ENCODE measurements at places on chromosomes 11 and 22.

DNA sequence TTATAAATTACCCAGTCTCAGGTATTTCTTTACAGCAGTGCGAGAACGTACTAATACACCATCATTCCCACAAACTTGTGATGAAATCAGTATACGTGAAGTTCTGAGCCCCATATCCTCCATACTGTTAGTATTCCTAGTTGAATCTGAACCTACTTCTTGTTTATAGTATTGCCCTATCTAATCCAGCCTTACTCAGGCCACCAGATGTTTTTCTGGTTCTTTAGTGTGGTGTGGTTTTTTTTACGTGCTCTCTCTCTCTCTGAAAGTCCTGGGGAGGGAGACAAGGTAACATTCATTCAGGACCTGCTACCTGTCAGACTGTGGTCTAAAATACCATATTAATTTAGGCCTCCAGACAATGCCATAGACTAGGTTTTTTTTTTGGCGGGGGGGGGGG, 47.6 kb upstream of the TEAD1 start:
- H3K4me1 ChIP-seq = no peaks in the 10 kb centered on the region
- H3K27ac ChIP-seq = no peak overlapping the region
- no peak for DNase-seq
- no peaks in the 10 kb centered on the region for H3K36me3 ChIP-seq
- H3K4me3 ChIP-seq = no peak overlapping the region

- no peaks in the 10 kb centered on the region for H3K27me3 ChIP-seq
- no peak overlapping the region for H3K27ac ChIP-seq
- H3K36me3 ChIP-seq = no peaks in the 10 kb centered on the region
- H3K4me3 ChIP-seq = no peak overlapping the region
- no peaks in the 10 kb centered on the region for H3K4me1 ChIP-seq
- DNase-seq = no peak
Measured at GRCh38 chr22:36081023-36081431, 52.4 kb upstream of the RBFOX2 start.

- no peak for DNase-seq
- no peaks in the 10 kb centered on the region for H3K36me3 ChIP-seq
- no peaks in the 10 kb centered on the region for H3K4me1 ChIP-seq
- H3K4me3 ChIP-seq = no peak overlapping the region
- H3K27me3 ChIP-seq = no peaks in the 10 kb centered on the region
Measured at GRCh38 chr11:27672836-27673464, 27.3 kb downstream of the BDNF start.

GRCh38 chr11:76231121-76231738, 24.9 kb upstream of the WNT11 start:
- H3K27me3 ChIP-seq = no peaks in the 10 kb centered on the region
- no peak overlapping the region for H3K4me3 ChIP-seq
- no peaks in the 10 kb centered on the region for H3K36me3 ChIP-seq

DNA sequence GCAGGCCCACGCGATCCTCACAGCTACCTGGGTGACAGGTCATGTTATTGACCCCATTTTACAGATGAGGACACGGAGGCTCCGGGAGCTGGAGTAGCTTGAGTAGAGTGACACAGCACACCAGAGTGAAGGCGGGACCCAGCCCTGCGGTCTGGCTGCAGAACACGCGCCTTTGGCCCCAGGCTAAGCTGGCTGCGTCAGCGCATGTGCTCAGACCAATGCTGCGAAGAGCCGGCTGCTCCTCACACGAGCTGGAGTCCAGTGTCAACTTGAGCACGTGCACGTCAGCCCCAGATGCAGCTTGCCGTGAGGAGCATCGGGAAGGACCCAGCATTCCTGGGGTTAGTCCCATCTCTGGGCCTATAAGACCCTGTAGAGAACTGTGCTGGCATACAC, 49.9 kb downstream of the SCUBE1 start:
- no peak overlapping the region for H3K27ac ChIP-seq
- no peak overlapping the region for H3K4me3 ChIP-seq
- no peaks in the 10 kb centered on the region for H3K4me1 ChIP-seq
- no peaks in the 10 kb centered on the region for H3K36me3 ChIP-seq

- DNase-seq = no peak
- peaks cover 5% of the 10 kb centered on the region for H3K4me1 ChIP-seq
- H3K27ac ChIP-seq = no peak overlapping the region
Measured at GRCh38 chr11:6695377-6695776, 12.2 kb upstream of the MRPL17 start.

GRCh38 chr11:118227865-118228785, 3.3 kb upstream of the JAML start:
- no peak overlapping the region for H3K27ac ChIP-seq
- H3K36me3 ChIP-seq = no peaks in the 10 kb centered on the region
- no peaks in the 10 kb centered on the region for H3K4me1 ChIP-seq
- no peak overlapping the region for H3K4me3 ChIP-seq
- H3K27me3 ChIP-seq = no peaks in the 10 kb centered on the region
